Memory B cell (primary cell): ENCODE measurements at places on chromosomes 5 and 9.
A peak's percentile ranks its signal among the peaks of the same experiment; 100 is the strongest.

DNA sequence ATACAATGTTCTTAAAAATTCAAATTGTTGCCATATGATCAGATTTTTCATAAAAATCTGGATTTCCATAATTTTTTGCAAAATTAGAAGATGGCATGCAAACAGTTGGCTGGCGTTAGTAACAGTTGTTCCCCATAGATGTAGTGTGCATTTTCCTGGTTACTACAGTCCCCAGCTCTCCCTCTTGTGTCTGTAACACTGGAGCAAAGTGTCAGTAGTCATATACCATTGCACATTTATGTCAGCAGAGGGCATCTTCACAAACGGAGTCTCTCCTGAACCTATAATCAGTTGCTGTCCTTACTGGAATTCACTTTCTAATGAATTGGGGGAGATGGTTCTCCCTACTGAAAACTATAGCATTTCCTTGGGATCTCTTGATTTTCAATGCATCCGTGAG, 44.7 kb upstream of the DMAC1 start:
- peak; percentile 9 for DNase-seq

GRCh38 chr5:172707285-172708182, 63.5 kb downstream of the DUSP1 start:
- DNase-seq: no peak

- no peak for DNase-seq
Measured at GRCh38 chr9:87684627-87685219, 41.2 kb upstream of the CTSL start.

- no peak for DNase-seq
Measured at GRCh38 chr5:8842971-8843551, 702.8 kb downstream of the SEMA5A start.

DNA sequence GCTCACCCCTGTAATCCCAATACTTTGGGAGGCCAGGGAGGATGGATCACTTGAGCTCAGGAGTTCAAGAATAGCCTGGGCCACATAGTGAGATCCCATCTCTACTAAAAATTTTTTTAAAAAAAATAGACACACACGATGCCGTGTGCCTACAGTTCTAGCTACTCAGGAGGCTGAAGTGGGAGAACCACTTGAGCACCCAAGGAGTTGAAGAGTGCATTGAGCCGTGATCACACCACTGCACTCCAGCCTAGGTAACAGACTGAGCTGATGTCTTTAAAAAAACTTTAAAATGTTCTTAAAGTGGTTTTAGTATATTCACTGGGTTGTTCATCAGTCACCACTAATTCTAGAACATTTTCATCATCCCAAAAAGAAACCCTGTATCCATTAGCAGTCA, 51.9 kb upstream of the RNF38 start:
- DNase-seq: no peak

- DNase-seq: no peak
Measured at GRCh38 chr9:35814106-35814840, 569 bp downstream of the HINT2 start.

DNA sequence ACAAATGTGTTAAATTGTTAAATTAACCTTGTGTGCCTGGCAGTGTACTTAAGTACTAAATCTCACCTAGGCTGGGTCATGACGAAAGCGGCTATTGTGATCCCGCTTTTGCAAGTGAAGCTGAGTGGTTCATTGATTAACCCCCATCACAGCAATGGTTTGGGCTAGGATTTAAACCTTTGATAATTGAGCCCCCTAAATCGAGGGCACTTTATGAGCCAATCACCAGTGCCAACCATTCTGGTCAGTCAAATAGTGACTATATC, 22.8 kb downstream of the HNRNPK start:
- DNase-seq: no peak

DNA sequence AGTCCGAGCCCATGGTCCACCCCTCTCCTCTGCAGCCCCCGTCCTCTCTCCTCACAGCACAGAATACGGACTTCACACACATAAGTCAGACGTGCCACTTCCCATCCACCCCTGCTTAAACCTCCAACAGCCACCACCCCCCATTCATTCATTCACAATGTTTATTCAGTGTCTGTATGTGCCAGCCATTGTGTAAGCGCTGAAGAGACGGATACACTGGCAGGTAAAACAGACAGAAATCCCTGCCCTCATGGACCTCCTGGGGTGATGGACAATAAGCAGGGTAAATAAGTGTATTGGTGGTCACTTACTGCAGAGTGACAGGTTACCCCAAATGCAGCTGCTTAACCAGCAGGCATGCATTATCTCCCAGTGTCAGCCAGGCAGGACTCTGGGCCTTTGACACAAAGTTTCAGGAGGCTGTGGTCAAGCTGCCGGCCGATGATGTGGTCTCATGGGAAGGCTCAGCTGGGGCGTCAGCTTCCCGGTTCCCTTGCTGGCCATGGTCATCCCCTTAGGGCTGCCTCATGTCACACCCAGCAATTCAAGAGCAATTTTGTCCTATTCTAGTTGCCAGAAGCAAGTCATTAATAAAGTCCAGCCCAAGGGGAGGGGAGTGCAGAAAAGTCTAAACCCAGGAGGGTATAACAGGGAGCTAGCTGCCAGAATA, 1.8 kb upstream of the PAXX start:
- DNase-seq: no peak

- no peak for DNase-seq
Measured at GRCh38 chr5:73088026-73088425, 32.3 kb upstream of the TMEM171 start.

DNA sequence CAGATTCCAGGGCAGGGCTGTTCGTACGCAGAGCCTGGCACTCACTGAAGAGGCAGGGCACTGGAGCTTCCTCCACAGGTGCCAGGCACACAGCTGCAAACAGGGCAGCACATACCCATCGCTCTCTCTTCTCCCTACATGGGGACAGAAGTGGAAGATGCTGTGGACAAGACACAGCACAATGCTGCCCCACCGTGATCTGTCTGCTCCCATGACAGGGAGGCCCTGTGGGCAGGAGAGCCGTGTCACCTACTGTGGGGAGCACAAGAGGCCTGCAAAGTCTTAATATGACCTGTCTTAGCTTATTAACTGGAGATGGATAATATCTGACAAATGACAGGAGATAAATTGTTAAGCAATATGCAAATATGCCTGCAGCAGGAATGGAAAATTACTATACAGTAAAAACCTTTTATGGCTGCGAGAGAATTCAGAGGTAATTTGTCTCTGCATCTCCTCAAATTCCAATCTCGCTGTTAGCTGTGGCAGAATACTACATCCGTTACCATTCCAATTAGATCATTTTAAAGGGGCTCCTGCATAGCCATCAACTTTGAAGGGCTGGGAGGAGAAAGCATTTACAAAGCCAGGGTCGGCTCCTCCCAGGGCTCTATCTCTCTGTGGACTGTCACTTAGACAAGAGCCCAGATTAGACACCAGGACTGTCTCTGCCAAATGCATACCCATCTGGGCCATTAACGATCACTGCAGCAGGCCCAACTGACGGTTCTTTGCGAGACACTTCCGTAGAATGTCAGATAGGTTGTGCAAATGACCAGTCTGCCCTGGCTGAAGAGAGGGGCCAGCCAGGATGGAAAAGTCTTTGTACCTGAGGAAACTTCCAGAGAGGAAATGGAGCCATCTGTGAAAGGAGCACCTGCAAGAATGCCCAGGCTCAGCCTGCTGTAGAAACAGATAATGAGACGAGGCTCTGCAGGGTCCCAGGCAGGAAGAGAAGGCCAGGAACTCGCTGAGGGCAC, 90.7 kb upstream of the FSTL4 start:
- no peak for DNase-seq

- no peak for DNase-seq
Measured at GRCh38 chr5:151647320-151647861, 39.3 kb downstream of the SPARC start.

- DNase-seq: no peak
Measured at GRCh38 chr5:58261605-58262004, 198.3 kb downstream of the PLK2 start.

GRCh38 chr5:4413996-4414395, 726.1 kb upstream of the ADAMTS16 start:
- no peak for DNase-seq

GRCh38 chr9:97531888-97532376, 30.5 kb downstream of the TMOD1 start:
- no peak for DNase-seq

GRCh38 chr5:72221541-72221940, 98.5 kb downstream of the MRPS27 start:
- DNase-seq: no peak

- DNase-seq: no peak
Measured at GRCh38 chr9:70635790-70636189, 221.3 kb upstream of the KLF9 start.

GRCh38 chr9:98861781-98862504, 54.5 kb downstream of the GALNT12 start:
- DNase-seq: no peak

- DNase-seq: no peak
Measured at GRCh38 chr5:34519489-34520220, 136.5 kb upstream of the RAI14 start.

DNA sequence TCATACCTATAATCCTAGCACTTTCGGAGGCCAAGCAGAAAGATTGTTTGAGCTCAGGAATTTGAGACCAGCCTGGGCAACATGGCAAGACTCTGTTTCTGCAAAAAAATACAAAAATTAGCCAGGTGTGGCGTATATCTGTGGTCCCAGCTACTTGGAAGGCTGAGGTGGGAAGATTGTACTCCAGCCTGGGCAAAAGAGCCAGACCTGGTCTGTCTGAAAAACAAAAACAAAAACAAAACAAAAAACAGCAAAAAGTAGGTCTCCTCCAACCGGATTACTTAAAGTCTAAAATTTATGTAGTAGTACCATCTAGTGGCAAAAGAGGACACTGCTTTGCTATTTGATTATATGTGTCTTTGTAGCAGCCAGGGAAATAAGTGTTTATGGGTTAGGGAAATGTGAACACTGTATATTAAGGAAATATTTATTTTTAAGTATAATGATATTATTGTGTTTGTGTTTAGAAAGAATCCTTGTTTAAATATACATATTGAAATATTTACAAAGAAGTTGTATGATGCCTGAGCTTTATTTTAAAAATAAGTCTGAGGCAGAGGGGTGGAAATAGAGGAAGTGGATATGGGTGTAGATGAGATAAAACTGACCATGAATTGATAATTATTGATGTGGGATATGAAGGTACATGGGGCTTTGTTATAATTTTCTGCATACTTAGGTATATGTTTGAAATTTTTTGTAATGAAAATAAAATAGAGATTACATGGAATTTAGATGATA, 20.0 kb downstream of the APC start:
- peak; percentile 30 for DNase-seq

DNA sequence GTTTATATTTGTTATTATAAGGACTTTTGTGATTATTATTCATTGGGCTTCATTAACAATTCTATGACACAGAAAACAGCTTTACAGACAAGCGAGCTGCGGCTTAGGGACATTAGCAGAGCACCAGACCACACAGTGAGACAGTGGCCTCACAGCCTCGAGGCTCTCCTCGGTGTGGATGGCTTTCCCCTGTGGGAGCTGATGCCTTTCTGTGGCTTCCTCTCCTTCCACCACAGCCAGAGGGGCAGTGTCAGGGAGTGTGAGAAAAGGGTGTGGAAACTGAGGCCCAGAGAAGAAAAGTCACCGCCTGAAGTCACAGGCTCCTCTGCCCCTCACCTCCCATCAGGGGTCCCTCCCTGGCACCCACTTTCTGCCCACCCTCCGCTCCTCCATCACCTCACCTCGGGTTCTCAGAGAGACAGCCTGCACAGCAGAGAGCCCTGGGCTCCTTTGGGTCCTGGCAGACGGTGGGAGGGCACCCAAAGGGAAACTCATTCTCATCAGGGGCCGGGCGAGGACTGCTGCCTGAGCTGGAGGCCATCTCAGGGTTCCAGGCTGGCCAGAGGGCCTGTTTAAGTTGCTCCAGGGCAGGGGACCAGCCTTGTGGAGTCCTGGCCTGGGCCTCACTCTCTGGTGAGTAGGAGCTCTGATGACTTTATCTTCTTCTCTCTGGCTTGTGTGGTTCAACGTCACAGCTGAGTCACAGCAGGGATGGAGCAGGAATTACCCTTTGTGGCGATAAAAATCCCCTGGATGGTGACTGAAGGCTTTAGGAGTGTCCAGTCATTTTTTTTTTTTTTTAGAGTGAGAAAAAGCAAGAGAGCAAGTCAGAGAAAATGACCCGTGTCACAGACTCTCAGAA, 830 bp downstream of the TRAF1 start:
- no peak for DNase-seq

GRCh38 chr9:95910023-95910707, 34.7 kb downstream of the ERCC6L2 start:
- DNase-seq: no peak

GRCh38 chr5:160539431-160539830, 117.8 kb downstream of the PTTG1 start:
- no peak for DNase-seq

DNA sequence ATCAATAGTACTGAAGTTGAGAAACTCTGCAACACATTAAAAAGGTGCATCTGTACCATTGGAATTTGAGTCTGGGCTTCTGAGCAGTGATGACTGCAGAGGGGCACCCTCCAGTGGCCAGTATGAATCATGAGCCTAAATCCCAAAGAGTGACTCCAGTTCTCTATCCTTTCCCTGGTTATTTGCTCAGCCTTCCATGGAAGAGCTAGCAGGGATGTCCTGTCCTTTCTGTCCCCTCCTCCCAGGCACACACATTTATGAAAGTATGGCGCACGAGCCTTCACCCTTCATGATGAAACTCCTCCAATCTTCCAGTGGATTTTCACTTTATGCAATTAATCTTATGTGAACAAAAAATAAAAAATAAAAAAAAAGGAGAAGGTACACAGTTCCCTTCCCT, 81.0 kb downstream of the ESM1 start:
- no peak for DNase-seq

- no peak for DNase-seq
Measured at GRCh38 chr5:141211-141610, 49.2 kb downstream of the PLEKHG4B start.

DNA sequence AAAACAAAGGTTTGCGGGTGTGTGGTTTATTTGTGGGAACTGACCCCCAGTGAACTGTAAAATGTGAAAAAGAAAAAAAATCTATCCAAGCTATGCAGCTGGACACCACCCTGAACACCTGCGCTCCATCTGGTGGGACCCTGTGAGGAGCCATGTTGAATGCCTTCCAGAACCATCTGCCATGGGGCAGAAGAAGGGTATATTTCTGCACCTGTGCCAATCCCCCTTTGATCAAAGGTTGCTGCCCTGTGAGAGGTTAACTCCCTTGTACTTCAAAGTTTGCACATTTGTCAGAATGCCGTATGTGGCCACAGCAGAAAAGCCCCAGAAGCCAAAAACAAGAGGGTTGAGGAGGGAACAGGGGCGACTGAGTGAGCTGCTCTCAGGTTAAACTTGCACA, 148.5 kb upstream of the ALDH1B1 start:
- no peak for DNase-seq

GRCh38 chr5:132007399-132008162, 3.9 kb downstream of the ACSL6 start:
- peak; percentile 74 for DNase-seq

GRCh38 chr9:71681708-71682272, 86.5 kb downstream of the CEMIP2 start:
- DNase-seq: no peak

GRCh38 chr5:159451197-159452052, 121.1 kb upstream of the IL12B start:
- DNase-seq: no peak
